ENCODE measurements at places on chromosomes 4 and X.

DNA sequence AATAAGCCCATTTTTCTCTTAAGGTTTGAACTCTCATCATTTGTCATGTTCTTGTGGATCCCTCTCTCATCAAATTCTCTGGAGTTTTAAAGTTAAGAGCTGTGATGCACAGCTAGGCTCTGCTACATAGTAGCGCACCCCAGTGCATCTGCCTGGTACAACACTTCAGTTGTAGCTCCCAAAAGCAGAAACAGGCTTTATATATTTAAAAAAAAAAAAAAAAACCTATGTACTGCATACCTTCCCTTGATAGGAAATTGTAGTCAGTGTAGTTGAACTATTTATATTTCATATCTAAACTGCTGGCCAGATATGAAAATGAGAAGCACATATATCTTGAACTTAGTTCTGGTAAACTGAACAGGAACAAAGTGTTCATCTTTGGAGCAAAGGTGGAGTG, 131.4 kb downstream of the KLHL13 start:
- DNase-seq, result no peak

- peak; percentile 5 for DNase-seq
Measured at GRCh38 chrX:93422693-93423092, 250.7 kb downstream of the NAP1L3 start.

GRCh38 chr4:149203256-149204001, 612.2 kb downstream of the IQCM start:
- no peak for DNase-seq

- no peak for DNase-seq
Measured at GRCh38 chr4:180717451-180718033, 1525.7 kb upstream of the TENM3 start.

DNA sequence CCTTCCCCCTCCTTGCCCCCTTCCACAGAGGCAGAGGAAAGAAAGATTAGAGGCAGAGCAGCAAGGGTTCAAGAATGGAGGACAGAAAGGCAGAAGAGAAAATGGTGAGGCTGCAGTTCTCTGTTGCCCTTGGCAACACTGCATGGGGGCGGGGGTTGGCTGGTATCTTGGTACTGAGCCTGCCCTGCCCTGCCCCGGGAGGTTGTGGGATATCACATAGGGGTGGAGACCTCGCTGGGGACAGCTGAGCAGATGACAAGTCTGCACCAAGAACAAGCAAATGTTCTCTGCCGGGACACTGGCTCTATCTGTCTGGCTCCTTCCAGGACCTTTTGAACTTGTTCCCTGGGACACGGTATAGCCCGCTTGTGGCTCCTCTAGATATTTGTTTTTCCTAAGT, 39.8 kb downstream of the NHS start:
- DNase-seq, result no peak
